ENCODE measurements at places on chromosomes 6 and 20. TPM values are rescaled to one million over a fixed set of nuclear protein-coding genes. Genes with fewer than 3 reads are reported as not detected.
A peak's percentile ranks its signal among the peaks of the same experiment; 100 is the strongest.

Gene HTR1B
- 6.6 TPM for total RNA-seq

Gene VARS2
- total RNA-seq: 19.1 TPM

Gene HLA-DQB1
- 43.4 TPM for total RNA-seq

Gene IMPG1
- not detected for total RNA-seq

Gene ADTRP
- total RNA-seq: 1.2 TPM

Gene FAXC
- total RNA-seq: 4.4 TPM

Gene BACH2
- 11.6 TPM for total RNA-seq

Gene SPACA1
- total RNA-seq: not detected

Gene CST4
- not detected for total RNA-seq

Gene PERP
- total RNA-seq: 16.9 TPM

GRCh38 chr20:62926229-62927127, at the start of gene DIDO1:
DIDO1 (minus strand) TSS chr20:62926505.
- DNase-seq: peak; percentile 89

DNA sequence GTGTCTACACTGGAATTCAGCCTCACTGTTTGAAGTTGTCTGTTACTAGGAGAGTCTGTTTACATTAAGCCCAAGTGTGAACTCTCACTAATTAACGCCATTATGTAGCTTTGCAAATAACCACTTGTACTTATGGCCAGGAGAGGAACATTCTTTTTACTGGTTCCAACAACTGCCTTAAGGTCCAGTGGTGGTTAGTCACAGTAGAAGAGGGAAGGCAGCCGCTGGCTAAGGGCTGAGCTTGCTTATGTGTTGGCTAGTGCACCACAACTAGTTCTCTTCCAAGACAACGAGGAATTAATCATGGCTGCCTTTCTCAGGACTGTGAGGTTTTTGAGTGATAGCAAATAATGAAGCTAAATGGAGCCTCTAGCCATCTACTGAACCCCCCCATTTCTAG, 14.9 kb upstream of the SLC22A23 start:
- DNase-seq: no peak

DNA sequence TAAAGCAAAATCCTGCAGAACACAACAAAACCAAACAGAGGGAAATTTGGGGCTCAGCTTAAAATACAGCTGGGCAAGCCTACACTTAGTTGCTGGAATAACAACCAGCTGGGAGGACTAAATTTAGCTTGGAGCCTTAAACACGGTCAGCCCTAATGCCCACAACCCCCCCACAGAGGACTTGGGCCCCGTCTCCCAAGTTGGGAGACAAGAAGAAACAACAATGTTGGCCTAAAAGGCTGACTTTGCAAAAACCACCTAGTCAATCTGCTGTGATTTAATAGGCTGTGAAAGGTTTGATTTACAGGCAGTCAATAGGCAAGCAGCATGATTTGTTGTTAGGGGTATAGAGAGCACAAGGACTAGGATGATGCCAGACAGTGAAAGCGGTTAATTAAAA, 40.3 kb upstream of the ARMC2 start:
- DNase-seq: no peak

- DNase-seq: no peak
These were observed 420.6 kb upstream of the MMS22L start for GRCh38 chr6:97703661-97704060.

DNA sequence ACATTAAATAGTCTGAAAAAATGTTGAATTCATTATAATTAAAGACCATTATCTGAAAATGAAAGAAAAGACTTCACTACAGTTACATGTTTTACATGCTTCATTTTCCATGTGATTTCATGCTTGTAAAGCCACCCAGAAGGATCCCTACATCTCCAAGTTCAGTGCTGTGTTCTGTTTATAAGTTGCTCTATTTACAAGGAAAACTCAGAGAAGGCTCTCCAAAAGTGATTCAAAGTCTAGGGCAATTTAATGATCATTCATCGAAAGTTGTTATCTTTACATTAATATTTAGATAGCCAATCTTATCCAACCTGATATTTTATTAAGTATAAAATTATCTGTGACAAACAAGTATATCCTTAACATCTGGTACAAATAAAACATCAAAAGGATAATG, 494.9 kb upstream of the RNF217 start:
- DNase-seq: no peak

DNA sequence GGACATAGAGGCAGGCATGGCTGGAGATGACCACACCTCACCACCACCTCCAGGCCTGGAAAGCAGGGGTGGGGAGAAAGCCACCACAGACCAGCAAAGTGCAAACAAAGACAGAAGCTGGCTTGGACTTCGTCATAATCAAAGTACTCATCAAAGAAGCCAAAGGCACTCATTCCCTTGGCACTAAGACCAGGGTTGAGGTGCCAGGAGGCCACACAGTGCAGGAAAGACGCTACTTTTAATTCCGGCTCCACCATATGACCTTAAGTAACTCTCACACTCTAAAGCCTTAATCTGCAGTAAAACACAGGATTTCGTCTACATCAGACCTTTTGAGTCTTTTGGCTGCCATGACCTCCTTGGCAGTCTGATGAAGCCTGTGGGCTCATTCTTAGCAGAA, 123.1 kb downstream of the HIVEP2 start:
- DNase-seq: no peak

DNA sequence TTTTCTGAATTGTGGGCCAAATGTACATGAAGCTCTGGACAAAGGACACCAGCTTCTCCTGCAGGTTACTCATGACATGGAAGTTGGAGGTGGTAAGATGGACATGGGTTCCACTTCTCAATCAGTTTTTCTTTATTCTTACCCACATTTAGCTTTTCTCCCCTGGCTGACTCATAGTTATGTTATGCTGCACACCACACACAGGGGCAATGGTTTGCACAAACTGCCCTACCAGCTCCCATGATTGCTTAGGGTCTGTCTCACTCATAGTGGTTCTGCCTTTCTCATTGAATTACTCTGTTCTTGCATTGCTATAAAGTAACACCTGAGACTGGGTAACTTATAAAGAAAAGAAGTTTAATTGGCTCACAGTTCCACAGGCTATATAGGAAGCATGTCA, 4.5 kb upstream of the CD109 start:
- no peak for DNase-seq

DNA sequence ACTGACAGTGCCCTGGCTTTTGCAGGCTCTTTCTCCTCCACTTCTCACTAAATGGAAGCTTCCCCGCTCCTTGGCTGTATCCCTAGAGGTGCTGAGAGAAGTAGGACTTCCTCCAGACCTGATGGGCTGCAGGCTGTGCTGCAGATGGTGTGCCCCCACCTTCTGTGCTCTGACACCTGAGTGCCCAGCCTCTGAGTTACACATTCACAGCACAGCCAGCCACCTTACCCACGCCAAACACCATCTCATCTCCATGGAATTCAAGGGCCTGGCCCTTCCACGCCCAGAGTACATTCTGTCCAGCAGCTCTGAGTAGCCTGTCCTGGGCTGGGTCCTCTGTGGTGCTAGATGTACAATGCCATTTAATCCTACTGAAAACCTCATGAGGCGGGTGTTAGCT, 5.3 kb downstream of the SFTA2 start:
- no peak for DNase-seq

DNA sequence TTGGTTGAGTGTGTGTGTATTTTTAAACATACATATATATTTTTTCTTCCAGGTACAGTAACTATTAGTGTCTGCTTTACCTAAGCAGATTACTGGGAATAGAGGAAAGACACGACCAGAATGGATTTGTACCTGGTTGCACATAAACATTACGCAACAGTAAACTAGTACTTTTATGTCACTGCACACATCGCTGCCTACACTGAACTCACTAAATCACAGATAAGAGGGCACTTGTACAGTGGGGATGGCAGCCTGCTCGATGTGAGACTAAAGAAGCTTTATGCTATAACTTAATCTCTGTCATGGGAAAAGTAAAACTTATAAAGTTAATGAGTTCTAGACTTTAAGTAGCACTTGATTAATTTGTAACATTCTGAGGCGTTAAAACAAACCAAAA, 89.5 kb upstream of the SIM1 start:
- DNase-seq: no peak

- no peak for DNase-seq
These were observed 36.0 kb upstream of the AKIRIN2 start for GRCh38 chr6:87738000-87738399.

DNA sequence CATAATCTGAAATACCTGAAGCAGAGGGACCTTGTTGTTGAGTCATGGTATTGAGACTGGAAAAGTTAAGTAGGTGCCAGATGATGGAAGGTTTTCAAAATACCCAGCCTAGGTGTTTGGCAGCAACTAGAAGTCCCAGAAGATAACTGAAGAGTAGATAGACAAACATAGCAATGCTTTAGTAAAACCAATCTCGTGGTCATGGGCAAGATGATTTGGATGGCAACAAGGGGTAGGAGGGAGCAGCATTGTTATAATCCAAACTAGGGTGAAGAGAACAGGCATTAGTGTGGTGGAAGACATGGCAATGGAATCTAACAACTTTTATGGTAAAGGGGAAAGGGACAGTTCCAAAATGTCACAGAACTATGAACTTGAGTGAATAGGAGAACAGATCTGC, 2.3 kb downstream of the FILIP1 start:
- no peak for DNase-seq

DNA sequence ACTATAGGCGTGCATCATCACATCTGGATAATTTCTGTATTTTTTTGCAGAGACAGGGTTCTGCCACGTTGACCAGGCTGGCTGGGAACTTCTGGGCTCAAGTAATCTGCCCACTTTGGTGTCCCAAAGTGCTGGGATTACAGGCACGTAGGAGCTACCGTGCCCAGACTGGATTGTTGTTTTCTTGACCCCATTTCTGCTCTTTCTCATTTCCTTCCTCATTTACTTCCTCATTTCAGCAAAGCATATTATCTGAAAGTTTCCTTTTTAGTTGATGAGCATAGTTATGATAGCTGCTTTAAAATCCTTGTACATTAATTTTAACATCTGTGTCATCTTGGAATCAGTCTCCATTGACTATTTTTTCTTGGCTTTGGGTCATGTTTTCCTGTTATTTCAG, 301.0 kb upstream of the RUNX2 start:
- DNase-seq: no peak

DNA sequence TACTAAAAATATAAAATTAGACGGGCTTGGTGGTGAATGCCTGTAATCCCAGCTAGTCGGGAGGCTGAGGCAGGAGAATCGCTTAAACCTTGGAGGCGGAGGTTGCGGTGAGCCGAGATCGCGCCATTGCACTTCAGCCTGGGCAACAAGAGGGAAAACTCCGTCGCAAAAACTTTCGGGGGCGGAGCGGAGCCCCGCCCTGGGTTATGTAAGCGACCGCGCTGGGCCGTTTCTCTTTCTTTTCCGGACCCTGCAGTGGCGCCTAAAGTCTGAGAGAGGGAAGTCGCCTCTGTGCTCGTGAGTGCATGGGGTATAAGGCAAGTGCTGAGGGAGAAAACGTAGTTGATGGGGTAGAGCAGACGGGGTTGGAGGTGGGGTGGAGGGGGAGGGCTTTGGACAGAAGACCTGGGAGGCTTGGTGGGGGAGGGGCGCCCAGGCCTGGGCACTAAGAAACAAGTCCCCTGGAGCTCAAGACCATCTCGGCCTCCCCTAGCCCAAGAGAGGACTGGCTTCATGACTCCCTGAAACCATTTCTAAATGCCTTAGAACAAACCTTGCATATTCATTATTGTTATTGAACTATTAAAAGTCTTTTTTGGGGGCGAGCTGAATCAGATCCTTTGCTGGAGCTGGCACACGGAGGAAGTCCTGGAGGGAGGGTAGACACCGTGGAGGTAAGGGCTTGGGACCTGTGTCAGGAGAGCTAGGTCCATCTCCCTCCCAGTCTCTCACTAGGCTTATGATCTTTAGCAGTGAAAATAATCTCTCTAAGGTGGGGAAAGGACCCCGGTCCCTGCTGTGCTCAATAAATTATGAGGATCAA, 2.7 kb upstream of the MICA start:
- peak; percentile 91 for DNase-seq

DNA sequence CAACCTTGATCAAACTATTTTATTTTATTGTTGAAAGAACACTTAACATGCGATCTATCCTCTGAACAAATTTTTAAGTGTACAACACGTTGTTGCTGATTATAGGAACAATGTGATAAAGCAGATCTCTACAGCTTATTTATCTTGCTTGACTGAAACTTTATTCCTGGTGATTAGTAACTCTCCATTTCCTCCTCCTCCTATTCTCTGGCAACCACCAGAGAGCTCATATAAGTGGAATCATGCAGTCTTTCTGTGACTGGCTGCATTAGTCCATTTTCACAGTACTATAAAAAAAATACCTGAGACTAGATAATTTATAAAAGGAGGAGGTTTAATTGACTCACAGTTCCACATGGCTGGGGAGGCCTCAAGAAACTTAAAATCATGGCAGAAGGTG, 218.1 kb downstream of the LRFN2 start:
- no peak for DNase-seq

- DNase-seq: no peak
These were observed 114.7 kb upstream of the BACH2 start for GRCh38 chr6:90411292-90411781.

- DNase-seq: no peak
These were observed 13.7 kb upstream of the SHPRH start for GRCh38 chr6:145977881-145978280.

- DNase-seq: no peak
These were observed 1.4 kb downstream of the TRIM15 start for GRCh38 chr6:30164714-30165113.

- DNase-seq: no peak
These were observed 16.8 kb upstream of the SNX9 start for GRCh38 chr6:157806131-157806855.

- no peak for DNase-seq
These were observed 401.9 kb downstream of the THBS2 start for GRCh38 chr6:168851460-168852375.

GRCh38 chr20:50788045-50788991, 6.5 kb upstream of the BCAS4 start:
- DNase-seq: peak; percentile 36

DNA sequence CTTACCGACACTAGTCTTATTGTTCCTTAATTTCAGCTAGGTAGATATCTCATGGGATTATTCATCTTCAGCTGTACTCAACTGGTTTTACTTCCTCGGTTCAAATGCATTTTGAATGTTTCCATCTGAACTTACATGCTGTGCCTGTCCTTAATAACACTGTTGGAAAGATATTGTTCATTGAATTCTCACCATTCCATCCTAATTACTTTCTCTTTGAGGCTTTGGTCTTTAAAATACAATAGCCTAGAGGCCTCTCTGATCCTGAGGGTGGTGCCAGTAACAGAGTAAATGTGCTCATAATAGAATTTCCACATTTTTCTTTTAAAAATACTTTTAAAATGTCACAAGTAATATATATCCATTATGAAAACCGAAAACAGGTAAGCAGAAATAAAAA, 54.0 kb downstream of the IL20RA start:
- no peak for DNase-seq

Data from aorta (tissue), 5 donors.